ENCODE measurements at places on chromosomes 11 and 22. TPM values are rescaled to one million over a fixed set of nuclear protein-coding genes. Genes with fewer than 3 reads are reported as not detected.

- no peaks in the 10 kb centered on the region for H3K4me1 ChIP-seq
- peaks cover 14% of the 10 kb centered on the region for H3K27me3 ChIP-seq
- no peak for DNase-seq
These were observed 49.2 kb downstream of the DBX1 start for GRCh38 chr11:20110908-20111669.

GRCh38 chr11:3867209-3868091 lies 12.0 kb downstream of the STIM1 start:
- H3K4me1 ChIP-seq: peaks cover 63% of the 10 kb centered on the region
- H3K4me3 ChIP-seq: no peak overlapping the region
- no peaks in the 10 kb centered on the region for H3K36me3 ChIP-seq
- H3K27me3 ChIP-seq: no peaks in the 10 kb centered on the region
- H3K27ac ChIP-seq: peak overlapping the region; percentile 34

GRCh38 chr11:17770048-17770652 lies 35.6 kb downstream of the KCNC1 start:
- H3K36me3 ChIP-seq: no peaks in the 10 kb centered on the region
- no peak for DNase-seq
- H3K4me3 ChIP-seq: no peak overlapping the region
- H3K27me3 ChIP-seq: no peaks in the 10 kb centered on the region

DNA sequence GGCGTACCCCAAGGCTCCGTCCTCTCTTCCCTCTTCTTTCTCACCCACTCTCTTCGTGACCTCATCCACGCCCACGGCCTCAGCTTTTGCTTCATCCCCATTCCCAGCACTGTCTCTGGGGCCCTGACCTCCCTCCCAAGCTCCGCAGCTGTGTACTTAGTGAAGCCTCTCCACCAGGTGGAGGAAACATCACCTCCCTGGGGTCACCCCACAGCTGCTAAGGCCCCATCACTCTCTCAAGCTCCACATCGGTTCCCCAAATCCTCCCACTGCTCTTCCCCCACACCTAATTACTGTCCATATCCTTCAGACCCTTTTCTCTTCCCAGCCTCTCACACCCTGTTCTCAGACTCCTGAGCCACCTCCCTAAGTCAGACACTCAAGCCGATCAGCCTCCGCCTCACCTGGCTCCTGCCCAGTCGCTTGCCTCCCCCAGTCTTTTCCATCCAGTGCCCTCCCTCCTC lies 7.9 kb upstream of the SYT7 start:
- peaks cover 61% of the 10 kb centered on the region for H3K27me3 ChIP-seq
- H3K4me1 ChIP-seq: no peaks in the 10 kb centered on the region
- DNase-seq: no peak

DNA sequence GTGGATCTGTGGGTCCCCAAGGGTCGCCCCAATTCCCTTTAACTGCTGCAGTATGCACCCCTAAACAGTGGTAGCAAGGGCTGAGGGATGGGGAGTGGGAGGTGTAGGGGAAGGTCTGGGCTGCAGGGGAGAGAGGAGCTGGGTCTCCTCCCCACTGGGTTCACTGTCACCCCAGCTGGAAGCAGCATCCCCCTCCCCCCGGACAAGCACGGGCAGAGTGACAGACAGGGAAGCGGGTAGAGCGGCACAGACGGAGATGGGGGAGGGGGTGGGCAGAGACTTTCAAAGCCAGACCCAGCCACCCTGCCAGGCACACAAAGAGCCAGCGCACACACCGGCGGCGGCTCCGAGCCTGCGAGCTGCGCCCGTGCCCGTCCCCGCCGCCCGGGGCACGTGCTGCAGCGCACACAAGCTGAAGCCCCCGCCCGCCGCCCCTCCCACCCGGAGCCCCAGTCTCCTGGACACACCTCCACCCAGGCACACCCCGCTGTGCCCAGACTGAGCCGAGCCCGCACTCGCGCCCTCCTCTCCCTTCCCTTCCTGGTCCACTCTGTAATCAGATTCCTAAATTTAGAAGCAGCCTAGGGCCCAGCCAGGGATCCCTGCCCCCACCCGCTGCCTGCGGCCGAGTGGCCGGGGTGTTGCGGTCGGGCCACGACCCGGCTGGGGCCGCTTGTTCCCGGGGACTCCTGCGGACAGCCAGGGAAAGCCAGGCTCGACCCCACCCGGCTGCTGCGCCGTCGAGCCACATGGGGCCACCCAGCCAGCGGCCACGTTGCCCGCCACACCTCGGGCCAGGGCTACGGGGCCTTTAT lies 935 bp upstream of the RCOR2 start:
- H3K27me3 ChIP-seq: no peaks in the 10 kb centered on the region
- no peak overlapping the region for H3K27ac ChIP-seq
- H3K4me1 ChIP-seq: peaks cover 9% of the 10 kb centered on the region
- H3K4me3 ChIP-seq: peak overlapping the region; percentile 49
- DNase-seq: no peak

GRCh38 chr22:22513619-22514018 lies 5.1 kb upstream of the ZNF280B start:
- no peak for DNase-seq
- no peaks in the 10 kb centered on the region for H3K36me3 ChIP-seq
- H3K4me3 ChIP-seq: no peak overlapping the region

DNA sequence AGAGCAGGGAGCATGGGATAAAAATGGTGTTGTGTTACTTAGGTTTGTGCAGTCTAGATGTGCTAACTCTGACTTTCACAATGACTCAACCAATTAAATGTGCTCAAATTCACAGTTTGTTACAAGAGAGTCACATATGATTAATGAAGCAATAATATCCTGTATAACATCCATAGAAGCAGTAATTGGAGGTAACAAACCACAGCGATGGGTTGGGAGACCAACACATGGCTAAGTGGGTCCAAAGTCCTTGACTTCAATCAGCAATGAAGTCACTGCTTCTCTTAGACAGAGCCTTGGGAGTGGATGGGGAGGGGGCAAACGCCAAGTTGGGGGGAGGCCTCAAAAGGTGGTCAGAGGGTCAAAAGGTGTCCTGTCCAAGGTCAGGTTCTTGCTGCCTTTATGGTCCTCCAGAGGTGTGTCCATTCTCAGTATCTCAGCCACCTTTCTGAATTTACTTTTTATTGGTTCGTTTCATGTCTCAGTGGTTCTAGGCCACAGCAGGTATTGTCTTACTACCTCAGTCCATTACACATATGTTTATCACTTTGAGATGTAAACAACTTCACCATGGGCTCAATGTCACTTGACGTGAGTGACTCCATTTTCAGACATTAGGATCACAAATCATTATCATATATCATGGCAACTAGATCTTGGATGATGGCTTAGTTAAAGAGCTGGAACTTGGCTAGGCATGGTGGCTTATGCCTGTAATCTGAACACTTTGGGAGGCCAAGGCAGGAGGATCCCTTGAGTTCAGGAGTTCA lies 32.4 kb downstream of the SLN start:
- no peaks in the 10 kb centered on the region for H3K27me3 ChIP-seq
- H3K36me3 ChIP-seq: no peaks in the 10 kb centered on the region
- DNase-seq: no peak
- no peak overlapping the region for H3K4me3 ChIP-seq

GRCh38 chr22:27381960-27382742 lies 419.4 kb downstream of the MN1 start:
- no peak overlapping the region for H3K4me3 ChIP-seq
- H3K4me1 ChIP-seq: no peaks in the 10 kb centered on the region
- no peaks in the 10 kb centered on the region for H3K36me3 ChIP-seq
- DNase-seq: no peak
- no peak overlapping the region for H3K27ac ChIP-seq

DNA sequence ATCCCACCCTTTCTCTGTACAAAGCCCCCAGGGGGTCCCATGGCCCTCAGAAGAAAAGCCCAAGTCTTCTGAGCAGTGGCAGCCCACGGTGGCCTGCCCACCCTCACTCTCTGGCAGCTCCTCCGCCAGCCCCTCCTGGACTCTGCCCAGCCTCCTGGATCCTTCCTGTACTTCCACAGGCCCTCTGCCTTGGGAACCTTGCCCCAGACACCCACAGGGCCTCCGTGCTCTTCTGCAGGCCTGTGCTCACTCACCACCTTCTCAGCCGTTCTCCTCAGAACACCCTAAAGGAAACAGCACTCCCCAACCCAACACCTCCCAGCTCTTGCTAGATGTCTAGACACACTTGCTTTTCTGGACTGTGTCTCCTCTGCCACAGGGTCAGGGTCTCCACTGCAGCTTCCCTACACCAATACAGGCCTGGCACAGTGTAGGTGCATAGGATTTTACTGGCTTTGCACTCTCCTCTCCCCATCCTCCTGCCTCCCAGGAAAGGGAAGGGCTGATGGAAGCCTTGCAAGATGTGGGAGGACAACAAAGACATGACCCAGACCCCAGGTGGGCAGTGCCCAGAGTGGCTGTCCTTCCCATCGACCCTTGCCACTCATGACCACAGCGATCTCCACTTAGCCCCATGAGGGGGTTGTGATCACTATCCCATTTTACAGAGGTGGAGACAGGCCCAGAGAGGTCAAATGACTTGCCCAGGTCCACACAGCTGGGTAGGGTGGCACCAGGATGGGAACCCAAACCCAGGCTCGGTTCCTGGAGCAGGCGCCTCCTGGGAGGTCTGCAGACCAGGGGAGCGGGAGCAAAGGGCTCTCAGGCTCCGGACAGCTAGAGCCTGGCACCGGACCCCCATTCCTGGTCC lies 2.0 kb downstream of the SCARF2 start:
- H3K4me3 ChIP-seq: no peak overlapping the region
- peaks cover 3% of the 10 kb centered on the region for H3K4me1 ChIP-seq
- peaks cover 80% of the 10 kb centered on the region for H3K27me3 ChIP-seq
- H3K27ac ChIP-seq: no peak overlapping the region

DNA sequence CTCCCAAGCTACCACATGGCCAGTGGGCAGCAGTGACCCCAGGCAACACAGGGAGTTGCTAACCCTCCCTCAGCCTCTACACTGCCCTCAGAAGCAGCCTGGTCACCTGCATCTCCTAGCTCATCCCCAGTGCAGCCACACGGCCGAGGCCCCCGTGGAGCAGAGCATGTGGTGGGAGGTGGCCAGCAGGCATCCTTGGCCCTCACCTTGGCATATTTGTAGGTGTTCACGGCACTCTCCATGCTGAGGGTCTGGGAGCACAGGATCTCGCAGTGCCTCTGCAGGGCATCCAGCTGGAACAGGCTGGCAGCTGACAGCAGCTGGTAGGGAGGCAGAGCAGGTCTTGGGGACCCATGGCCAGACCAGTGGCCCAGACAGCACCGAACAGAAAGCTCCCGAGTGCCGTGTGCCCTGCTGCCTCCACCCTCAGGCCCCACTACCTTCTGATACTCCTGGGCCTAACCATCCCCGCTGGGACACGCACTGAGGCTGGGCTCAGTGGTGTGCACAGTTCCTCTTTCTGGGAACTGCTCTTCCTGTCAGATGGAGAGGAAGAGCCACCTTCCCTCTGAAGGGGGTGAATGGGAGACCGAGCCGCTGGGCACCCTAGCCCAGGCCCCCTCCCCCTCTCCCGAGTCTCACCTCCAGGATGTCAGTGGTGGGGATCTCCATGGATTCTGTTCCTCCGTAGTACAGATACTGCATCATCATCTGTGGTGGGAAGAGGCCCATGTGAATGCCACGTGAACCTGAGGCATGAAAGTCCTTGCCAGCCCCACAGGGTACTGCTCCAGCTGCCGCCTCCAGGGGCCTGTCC lies 48.8 kb downstream of the NAT10 start:
- no peaks in the 10 kb centered on the region for H3K27me3 ChIP-seq
- H3K27ac ChIP-seq: no peak overlapping the region
- H3K4me3 ChIP-seq: no peak overlapping the region
- no peak for DNase-seq

GRCh38 chr22:36977401-36977861 lies 41.8 kb downstream of the TST start:
- no peaks in the 10 kb centered on the region for H3K27me3 ChIP-seq
- H3K4me1 ChIP-seq: no peaks in the 10 kb centered on the region
- no peaks in the 10 kb centered on the region for H3K36me3 ChIP-seq

DNA sequence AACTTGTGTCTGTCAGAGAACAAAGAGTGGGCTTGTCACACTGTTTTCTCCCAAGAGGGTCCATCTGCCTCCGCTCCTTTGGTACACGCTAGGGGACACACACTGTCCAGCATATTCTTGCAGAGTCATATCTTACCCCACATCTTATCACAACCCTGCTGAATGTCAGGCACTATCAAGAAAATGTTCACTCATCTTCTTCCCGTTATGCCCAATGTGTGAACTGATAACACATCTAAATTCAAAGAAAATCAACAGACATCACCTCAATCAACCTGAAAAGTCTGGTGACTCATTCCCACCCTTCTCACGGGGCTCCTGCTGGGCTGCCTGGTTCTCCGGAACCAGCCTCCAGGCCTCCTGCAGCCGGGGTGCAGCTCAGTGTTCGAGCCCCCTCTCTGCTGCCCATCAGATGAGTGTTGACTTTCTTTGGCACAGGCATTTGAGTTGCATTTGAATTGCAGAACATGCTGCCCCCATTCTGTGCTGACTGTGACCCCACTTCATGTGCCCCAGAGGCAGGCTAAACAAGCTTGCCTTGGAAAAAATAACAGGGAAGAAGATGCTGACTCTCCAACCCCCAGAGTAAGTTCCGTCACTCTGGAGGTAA lies 19.4 kb downstream of the GRAP2 start:
- peak overlapping the region; percentile 82 for H3K27ac ChIP-seq
- no peaks in the 10 kb centered on the region for H3K27me3 ChIP-seq
- H3K4me1 ChIP-seq: peaks cover 90% of the 10 kb centered on the region

- DNase-seq: no peak
- no peak overlapping the region for H3K27ac ChIP-seq
- no peaks in the 10 kb centered on the region for H3K27me3 ChIP-seq
- H3K4me3 ChIP-seq: no peak overlapping the region
- H3K36me3 ChIP-seq: no peaks in the 10 kb centered on the region
These were observed 34.2 kb downstream of the MICAL3 start for GRCh38 chr22:17990147-17990546.

GRCh38 chr11:123233280-123233974 lies 38.4 kb upstream of the CLMP start:
- no peaks in the 10 kb centered on the region for H3K36me3 ChIP-seq
- peak overlapping the region; percentile 48 for H3K27ac ChIP-seq
- H3K27me3 ChIP-seq: no peaks in the 10 kb centered on the region
- peaks cover 7% of the 10 kb centered on the region for H3K4me1 ChIP-seq
- no peak overlapping the region for H3K4me3 ChIP-seq

Gene C11orf42
- total RNA-seq: not detected

Gene TNNT3
- total RNA-seq: 22.1 TPM

Gene OR8G5
- not detected for total RNA-seq

Gene SULT4A1
- total RNA-seq: not detected

Gene MS4A2
- 0.12 TPM for total RNA-seq

Gene HTR3A
- total RNA-seq: not detected

Gene C11orf87
- total RNA-seq: not detected
